RWPE2 (cell line): ENCODE measurements at places on chromosomes 1 and 21.

GRCh38 chr1:32828341-32828740, 10.9 kb downstream of the S100PBP start:
- no peaks in the 10 kb centered on the region for H3K4me1 ChIP-seq
- DNase-seq, result no peak
- peaks cover 77% of the 10 kb centered on the region for H3K36me3 ChIP-seq

GRCh38 chr1:55767171-55767570, 552.0 kb upstream of the USP24 start:
- H3K27ac ChIP-seq, result no peak overlapping the region
- no peaks in the 10 kb centered on the region for H3K36me3 ChIP-seq
- no peak overlapping the region for H3K4me3 ChIP-seq
- no peak for DNase-seq

DNA sequence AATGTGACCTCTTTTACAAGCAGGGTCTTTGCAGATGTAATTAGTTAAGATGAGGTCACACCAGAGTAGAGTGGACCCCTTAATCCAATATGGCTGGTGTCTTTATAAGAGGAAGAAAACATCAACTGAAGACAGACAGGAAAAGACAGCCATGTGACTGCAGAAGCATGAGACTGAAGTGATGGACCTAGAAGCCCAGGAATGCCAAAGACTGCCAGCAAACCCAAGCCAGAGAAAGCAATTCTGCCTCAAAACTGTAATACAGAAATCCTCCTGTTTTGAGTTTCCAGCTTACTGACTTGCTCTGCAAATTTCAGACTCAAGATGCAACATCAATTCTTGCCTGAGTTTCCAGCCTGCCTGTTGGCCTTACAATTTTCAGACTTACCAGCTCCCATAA, 17.3 kb downstream of the ENAH start:
- no peak for DNase-seq
- no peak overlapping the region for H3K4me3 ChIP-seq
- H3K36me3 ChIP-seq, result no peaks in the 10 kb centered on the region
- H3K27me3 ChIP-seq, result no peaks in the 10 kb centered on the region

DNA sequence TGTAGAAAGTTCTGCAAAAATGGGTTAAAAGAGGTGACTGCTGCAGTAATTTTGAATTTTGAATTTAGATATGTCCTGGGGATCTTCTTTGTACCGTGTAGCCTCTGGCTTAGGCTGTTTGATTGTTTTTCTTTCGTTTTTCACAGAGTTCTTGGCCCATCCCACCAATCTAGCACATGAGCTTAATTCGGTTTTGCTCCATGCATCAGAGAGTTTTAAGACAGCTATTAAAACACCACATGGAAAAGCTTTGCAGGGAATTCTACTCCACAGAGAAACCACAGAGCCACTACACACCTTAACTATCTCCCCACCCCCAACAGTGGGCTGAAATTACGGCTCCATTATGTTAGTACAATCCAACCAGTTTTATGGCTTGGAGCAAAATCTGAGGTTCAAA, 25.5 kb downstream of the SPAG17 start:
- H3K27me3 ChIP-seq, result no peaks in the 10 kb centered on the region
- DNase-seq, result no peak
- H3K4me1 ChIP-seq, result no peaks in the 10 kb centered on the region
- H3K36me3 ChIP-seq, result no peaks in the 10 kb centered on the region
- no peak overlapping the region for H3K27ac ChIP-seq
- no peak overlapping the region for H3K4me3 ChIP-seq

- H3K4me1 ChIP-seq, result no peaks in the 10 kb centered on the region
- no peak overlapping the region for H3K4me3 ChIP-seq
- H3K36me3 ChIP-seq, result no peaks in the 10 kb centered on the region
- no peak for DNase-seq
Observed at GRCh38 chr21:35674895-35675470, 385.3 kb downstream of the SETD4 start.

DNA sequence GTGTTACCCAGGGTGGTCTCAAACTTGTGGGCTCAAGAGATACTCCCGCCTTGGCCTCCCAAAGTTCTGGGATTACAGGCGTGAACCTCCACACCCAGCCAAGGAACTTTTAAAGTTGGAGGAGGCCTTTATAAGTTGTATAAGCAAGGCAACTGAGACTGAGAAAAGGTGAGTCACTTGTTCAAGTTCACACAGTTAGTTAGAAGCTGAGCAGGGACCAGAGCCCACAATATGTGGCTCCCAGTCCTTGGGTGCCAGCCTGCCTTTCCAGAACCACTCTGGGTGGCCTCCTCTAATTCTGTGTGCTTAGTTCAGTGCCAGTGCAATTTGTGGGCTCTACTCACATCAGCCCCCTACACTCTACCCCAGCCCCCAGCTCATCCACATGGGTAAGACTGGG, 3.7 kb downstream of the RAB25 start:
- peaks cover 2% of the 10 kb centered on the region for H3K4me1 ChIP-seq
- H3K27me3 ChIP-seq, result no peaks in the 10 kb centered on the region
- H3K27ac ChIP-seq, result no peak overlapping the region
- peaks cover 44% of the 10 kb centered on the region for H3K36me3 ChIP-seq
- DNase-seq, result no peak

- H3K27ac ChIP-seq, result peak overlapping the region; percentile 93
- H3K4me1 ChIP-seq, result peaks cover 33% of the 10 kb centered on the region
- no peak overlapping the region for H3K4me3 ChIP-seq
- no peaks in the 10 kb centered on the region for H3K36me3 ChIP-seq
Observed at GRCh38 chr21:35275776-35276175, 226.7 kb upstream of the RUNX1 start.

DNA sequence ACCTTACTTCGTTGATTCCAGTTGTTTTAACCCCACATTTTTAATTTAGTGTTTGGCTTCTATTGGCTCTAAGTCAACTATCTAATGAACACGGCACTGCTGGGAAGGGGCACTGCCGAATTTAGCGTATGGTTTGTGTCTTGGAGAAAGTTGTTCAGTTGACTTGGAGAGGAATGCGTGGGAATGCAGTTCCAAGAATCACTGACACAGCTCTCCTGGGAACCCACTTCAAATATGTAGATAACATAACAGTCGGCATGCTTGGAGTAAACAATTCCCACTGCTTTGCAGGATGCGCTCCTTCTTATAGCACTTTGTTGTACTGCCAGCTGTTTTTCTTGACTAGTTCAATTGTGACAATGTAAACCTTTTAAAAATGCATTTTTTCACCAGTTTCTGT, 104.3 kb downstream of the RYR2 start:
- no peak overlapping the region for H3K4me3 ChIP-seq
- no peaks in the 10 kb centered on the region for H3K4me1 ChIP-seq
- no peaks in the 10 kb centered on the region for H3K27me3 ChIP-seq
- H3K36me3 ChIP-seq, result no peaks in the 10 kb centered on the region

- H3K4me1 ChIP-seq, result peaks cover 6% of the 10 kb centered on the region
- no peak overlapping the region for H3K4me3 ChIP-seq
- no peak for DNase-seq
- no peaks in the 10 kb centered on the region for H3K36me3 ChIP-seq
Observed at GRCh38 chr1:173208146-173208545, 1.0 kb upstream of the TNFSF4 start.

DNA sequence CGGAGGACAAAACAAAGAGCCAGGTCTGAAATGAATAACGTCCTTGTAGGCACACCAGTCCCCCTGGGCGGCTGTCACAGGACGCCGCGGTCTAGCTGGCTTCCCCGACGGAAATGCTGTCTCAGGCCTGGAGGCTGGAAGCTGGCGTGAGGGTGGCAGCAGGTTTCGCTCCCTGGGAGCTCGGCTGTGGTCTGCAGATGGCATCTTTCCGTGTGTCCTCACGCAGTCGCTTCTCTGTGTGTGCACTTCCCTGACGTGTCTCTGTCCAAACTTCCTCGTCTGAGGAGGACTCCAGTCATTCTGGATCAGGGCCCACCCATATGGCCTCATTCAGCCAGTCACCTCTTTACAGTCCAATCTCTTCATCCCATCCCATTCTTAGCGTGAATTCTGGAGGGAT, 14.2 kb downstream of the TNFRSF14 start:
- H3K27me3 ChIP-seq, result peaks cover 11% of the 10 kb centered on the region
- no peaks in the 10 kb centered on the region for H3K4me1 ChIP-seq
- no peaks in the 10 kb centered on the region for H3K36me3 ChIP-seq
- no peak overlapping the region for H3K27ac ChIP-seq
- no peak overlapping the region for H3K4me3 ChIP-seq

DNA sequence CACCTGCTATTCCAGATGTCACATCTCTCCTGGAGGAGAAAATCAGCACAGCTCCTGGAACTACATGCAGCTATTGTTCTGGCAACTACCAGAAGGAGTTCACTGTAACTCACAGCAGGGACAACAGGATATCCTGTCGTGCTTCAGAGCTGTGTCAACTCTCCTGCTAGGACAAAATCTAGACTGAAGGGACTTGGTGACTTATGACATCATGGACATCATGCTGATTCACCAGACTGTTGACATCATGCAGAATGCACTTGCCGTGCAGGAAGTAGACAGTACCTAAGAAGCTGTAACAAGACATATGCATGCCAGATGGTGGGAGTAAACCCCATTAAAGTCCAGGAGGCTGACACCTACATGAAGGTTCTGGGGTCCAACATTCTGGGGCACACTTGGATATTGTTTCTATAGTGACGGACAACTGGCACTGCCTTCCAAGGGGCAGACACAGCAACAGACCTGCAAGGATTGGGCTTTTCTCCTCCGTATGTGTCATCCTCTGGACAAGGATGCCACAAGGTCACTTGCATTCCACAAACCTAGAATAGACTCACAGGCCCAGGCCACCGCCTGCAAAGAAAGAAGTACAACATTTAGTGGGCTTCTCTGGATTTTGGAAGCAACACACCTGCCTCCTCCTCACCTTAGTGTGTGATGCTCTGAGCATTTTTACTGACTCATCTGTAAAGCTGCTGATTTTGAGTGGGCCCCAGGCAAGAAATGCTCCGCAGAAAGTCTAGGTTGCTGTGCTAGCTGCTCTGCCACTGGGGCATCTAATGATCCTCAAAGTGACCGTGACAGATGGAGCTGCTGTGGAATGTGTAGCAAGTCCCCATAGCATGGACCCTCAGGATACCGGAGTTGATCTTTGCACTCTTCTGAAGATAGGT, 249.2 kb downstream of the MATN1 start:
- no peak for DNase-seq
- no peak overlapping the region for H3K4me3 ChIP-seq
- H3K27me3 ChIP-seq, result no peaks in the 10 kb centered on the region
- no peaks in the 10 kb centered on the region for H3K4me1 ChIP-seq
- H3K36me3 ChIP-seq, result no peaks in the 10 kb centered on the region

DNA sequence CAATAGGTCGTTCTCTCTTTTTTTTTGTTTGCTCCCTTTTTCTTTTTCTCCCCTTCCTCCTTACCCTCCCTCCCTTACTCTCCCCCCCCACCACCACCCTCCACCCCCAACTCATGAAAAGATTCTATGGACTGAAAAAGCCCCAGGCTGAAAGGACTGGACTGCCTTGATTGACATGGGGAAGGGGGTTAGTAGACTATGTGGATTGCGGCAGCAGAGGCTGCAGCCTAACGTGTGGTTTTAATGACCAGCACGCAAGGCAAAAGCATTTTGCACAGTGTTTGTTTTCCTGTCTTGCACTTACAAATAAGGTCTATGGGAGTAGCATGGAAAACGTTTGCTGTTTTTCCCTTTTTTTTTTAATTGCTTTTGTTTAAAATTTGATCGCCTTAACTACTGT, 5.5 kb downstream of the ZBTB18 start:
- no peaks in the 10 kb centered on the region for H3K4me1 ChIP-seq
- H3K27ac ChIP-seq, result no peak overlapping the region
- H3K36me3 ChIP-seq, result peaks cover 10% of the 10 kb centered on the region
- no peak overlapping the region for H3K4me3 ChIP-seq
- H3K27me3 ChIP-seq, result no peaks in the 10 kb centered on the region

- H3K27ac ChIP-seq, result no peak overlapping the region
- DNase-seq, result no peak
- no peaks in the 10 kb centered on the region for H3K36me3 ChIP-seq
- H3K27me3 ChIP-seq, result peaks cover 5% of the 10 kb centered on the region
- H3K4me3 ChIP-seq, result no peak overlapping the region
Observed at GRCh38 chr21:41143596-41144325, 24.2 kb upstream of the BACE2 start.

GRCh38 chr1:215599418-215600074, 32.4 kb downstream of the KCTD3 start:
- no peak overlapping the region for H3K27ac ChIP-seq
- H3K4me3 ChIP-seq, result no peak overlapping the region
- no peak for DNase-seq
- H3K36me3 ChIP-seq, result peaks cover 7% of the 10 kb centered on the region; the same call in 1 of the 2 replicates
- H3K27me3 ChIP-seq, result no peaks in the 10 kb centered on the region
- peaks cover 4% of the 10 kb centered on the region for H3K4me1 ChIP-seq

DNA sequence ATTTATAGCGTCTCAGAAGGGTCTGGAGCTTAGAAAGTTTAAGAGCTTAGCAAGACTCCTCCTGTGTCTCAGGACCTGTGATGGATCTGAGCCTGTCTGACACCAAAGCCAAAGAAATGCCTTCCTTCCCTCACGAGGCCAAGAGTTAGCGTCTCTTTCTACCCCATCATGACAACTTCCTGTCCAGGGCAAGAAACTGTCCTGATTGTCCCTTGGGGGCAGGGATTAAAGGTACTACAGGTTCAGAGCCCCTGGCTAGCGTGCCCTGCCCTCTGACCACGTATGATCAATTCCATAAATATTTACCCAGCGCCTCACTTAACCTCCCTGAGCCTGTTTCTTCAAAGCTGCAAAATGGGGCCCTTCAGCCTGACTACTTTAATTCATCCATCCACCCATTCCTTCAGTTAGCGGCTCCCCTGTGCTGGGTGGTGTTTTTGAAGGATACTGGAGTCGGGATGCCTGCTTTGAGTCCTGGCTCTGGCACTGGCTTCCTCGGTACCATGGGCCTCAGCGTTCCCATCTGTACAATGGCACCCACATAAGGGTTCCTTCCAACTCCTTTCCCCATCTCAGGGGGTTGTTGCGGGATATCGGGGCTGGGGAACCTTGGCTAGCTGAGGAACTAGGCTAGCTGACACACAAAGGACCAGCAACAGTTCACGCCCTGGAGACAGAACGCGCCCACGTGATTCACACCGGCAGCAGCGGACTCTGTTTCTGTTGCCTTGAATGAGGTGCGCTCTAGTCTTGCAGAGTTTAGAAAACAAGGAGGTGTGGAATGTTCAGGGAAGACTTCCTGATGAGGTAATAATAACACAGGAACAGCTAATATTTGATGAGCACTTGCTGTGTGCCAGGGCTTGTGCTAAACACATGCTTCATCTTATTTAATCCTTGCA, 23.0 kb upstream of the EPHA2 start:
- H3K4me1 ChIP-seq, result peaks cover 67% of the 10 kb centered on the region
- peak overlapping the region; percentile 98 for H3K27ac ChIP-seq
- no peaks in the 10 kb centered on the region for H3K27me3 ChIP-seq
- no peak overlapping the region for H3K4me3 ChIP-seq
- no peak for DNase-seq
- H3K36me3 ChIP-seq, result no peaks in the 10 kb centered on the region

- H3K4me3 ChIP-seq, result no peak overlapping the region
- no peak for DNase-seq
- H3K36me3 ChIP-seq, result no peaks in the 10 kb centered on the region
- H3K4me1 ChIP-seq, result no peaks in the 10 kb centered on the region
Observed at GRCh38 chr1:158730453-158730852, 9.9 kb upstream of the OR6K3 start.

DNA sequence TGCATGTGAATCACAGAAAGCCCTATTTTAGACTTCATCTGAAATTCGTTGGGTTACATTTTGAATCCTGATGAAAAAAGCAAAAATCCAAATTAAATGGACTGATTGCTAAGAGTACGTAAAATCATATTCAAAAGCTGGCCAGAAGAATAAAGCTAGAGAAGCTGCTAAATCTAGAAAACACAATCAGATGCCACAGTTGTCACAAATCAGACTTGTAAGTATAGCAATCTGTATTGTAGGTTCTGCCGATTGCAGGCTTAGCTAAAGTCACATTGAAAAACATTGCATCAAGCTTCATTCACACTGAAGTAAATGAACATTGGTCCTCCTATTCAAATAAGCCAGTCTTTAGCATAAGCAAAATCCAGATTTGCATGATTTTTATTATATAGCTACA, 235.1 kb upstream of the ST6GALNAC5 start:
- H3K4me3 ChIP-seq, result no peak overlapping the region
- DNase-seq, result no peak
- H3K27me3 ChIP-seq, result no peaks in the 10 kb centered on the region
- H3K27ac ChIP-seq, result no peak overlapping the region
